ENCODE measurements at places on chromosomes 6 and 20. TPM values are rescaled to one million over a fixed set of nuclear protein-coding genes. Genes with fewer than 3 reads are reported as not detected.

DNA sequence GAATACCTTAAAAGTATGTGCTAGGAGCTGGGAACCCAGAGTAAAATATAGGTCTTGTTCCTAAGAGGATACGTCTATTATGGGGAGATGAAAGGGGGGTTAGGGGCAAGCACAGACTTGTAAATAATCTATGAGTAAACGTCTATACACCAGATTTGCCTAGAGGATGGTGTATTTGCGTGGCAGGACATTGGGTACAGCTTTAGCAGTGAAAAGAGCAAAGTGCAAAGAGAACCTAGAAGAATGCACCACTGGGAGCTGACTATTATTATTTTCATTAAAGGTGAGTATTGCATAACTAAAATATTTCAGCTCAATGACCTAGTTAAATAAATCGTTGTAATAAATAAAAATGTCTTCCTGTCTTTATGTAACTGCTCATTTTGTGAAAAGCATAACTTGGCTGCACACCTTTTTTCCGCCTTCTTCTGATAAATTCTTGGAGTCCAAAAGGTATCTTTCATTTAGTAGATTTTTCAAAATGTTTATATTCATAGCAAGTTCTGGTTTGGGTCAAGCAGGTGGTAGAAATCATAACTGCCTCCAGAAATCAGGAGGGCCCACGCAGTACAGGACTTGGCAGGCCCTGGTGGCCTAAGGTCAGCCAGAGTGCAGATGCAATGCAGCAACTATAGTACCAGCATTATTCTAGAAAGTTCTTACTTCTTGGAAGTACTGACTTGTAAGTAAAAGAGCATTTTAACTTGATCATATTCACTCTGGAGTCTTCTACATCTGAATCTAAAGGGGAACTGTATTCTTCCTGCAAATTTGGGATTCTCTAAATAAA, 357.2 kb downstream of the PLCB1 start:
- no peak for DNase-seq

GRCh38 chr6:33837971-33838665, 34.3 kb upstream of the MLN start:
- no peak for DNase-seq

GRCh38 chr6:148700741-148701311, 46.0 kb upstream of the UST start:
- DNase-seq: no peak

DNA sequence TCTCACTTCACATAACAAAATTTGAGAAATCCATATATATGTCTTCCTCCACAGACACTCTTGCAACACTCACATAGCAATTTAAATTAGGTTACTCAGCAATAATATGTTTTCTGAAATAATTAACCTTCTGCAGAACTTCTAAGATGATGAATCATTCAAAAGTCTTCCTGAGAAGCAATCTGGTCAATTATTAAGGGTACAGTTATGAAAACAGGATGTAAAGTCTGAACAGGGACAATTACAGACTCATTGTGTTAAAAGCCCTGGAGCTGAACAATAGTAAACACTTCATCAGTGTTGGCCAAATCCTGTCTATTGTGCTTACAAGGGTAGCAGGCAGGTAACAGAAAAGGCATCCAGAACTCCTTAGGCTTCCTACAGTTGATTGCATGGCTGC, 75.4 kb downstream of the FILIP1 start:
- no peak for DNase-seq

DNA sequence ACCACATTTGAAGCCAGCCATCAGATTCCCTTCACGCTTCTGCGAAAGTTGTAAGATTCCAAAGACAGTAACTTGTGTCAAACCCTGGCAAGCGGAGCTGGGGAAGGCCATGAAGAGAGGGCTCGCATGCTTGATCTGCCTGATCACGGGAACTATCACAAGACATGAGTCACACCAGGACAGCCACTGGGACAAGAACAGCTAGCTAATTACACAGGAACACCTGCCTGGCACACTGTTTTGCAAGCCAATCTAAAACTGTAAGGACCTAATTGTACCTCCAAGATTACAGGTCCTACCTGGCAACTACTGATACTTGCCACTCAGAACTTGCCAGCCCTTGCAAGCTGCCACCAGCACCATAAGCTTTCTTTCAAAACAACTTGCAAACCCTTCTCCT, 289.3 kb downstream of the KIF16B start:
- DNase-seq: peak; percentile 86

DNA sequence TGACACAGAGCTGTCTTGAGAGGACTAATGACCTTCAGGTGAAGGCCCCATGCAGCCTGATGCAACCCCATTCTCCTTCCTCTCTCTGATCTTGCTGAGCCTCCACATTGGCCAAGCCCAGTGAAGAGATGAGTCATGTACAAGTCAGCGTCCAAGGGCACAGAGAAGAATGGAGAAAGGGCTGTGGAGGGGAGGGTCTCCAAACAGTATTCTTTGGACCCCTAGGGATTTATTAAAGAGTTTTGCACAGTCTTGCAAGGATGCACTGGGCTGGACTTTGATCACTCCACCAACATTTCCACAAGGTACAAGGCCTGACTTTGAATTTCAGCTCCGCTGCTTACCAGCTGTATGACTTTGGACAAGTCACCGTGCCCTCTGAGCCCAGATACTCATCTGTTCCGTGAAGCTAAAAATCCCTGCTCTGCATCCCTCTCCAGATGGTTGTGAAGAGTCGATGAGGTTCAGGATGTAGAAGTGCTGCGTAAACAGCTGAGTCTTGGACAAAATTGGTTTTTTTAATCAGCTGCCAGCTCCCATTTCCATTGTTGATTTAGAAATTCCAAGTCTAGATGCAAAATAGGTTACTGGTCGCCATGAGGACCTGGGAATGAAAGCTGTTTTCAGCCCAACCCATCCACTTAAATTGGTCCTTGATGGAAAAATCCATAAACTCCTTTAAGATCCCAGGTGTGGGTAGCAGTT, 14.1 kb upstream of the KCNG1 start:
- DNase-seq: no peak

The COX4I2 gene
- total RNA-seq: 10.4 TPM

The DNPH1 gene
- total RNA-seq: 87.6 TPM

- peak; percentile 61 for DNase-seq
Observed at GRCh38 chr6:169141671-169142537, 111.7 kb downstream of the THBS2 start.

- DNase-seq: no peak
Observed at GRCh38 chr6:163683105-163683622, 268.6 kb downstream of the QKI start.

The TFAP2C gene
- total RNA-seq: not detected

DNA sequence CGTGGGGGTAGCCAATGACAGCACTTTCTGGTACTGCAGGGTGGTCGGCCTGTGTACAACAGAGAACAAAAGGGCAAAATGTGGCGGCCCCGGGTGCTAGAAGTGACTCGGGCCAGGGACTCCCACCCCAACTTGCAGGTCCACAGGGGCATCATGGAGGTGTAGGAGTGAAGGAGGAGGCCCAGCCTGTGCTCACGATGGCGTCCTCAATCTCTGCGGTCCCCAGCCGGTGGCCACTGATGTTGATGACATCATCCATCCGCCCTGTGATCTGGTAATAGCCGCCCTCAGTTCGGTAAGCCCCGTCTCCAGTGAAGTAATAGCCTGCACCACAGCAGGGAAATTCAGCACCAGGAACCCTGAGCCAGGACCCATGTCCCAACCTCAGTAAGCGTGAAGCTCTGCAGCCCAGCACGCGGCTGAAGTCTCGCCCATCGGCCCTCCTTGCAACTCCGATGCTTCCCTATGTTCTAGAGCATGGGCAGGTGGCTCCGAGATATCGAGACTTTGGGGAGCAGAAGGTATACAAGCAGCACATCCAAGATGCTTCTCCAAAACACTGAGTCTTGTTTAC, 20.2 kb upstream of the APMAP start:
- no peak for DNase-seq

DNA sequence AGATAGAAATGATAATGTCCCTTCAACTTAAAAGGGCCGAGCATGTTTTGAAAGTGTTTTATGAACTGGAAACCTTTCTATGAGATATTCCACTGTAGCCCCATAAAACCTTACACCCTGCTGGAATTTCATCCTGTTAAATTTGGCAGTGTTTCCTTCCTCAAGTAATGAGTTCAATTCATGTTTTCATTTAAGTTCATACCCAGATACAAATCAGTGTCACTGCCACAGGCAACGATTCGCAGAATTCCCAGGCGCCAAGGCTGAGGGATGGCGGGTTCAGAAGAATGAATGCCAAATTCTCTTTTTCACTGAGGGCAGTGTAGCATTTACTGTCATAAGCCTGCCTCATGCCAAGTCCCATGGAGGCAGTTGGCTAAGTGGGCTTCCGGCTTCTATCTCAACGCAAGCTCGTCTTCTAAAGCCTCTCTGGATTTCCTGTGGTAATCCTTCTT, 511.8 kb upstream of the ID4 start:
- DNase-seq: no peak

- DNase-seq: no peak
Observed at GRCh38 chr6:41801380-41801779, 13.9 kb downstream of the TOMM6 start.

The FAM162B gene
- 1.8 TPM for total RNA-seq

The GSTA2 gene
- total RNA-seq: not detected

DNA sequence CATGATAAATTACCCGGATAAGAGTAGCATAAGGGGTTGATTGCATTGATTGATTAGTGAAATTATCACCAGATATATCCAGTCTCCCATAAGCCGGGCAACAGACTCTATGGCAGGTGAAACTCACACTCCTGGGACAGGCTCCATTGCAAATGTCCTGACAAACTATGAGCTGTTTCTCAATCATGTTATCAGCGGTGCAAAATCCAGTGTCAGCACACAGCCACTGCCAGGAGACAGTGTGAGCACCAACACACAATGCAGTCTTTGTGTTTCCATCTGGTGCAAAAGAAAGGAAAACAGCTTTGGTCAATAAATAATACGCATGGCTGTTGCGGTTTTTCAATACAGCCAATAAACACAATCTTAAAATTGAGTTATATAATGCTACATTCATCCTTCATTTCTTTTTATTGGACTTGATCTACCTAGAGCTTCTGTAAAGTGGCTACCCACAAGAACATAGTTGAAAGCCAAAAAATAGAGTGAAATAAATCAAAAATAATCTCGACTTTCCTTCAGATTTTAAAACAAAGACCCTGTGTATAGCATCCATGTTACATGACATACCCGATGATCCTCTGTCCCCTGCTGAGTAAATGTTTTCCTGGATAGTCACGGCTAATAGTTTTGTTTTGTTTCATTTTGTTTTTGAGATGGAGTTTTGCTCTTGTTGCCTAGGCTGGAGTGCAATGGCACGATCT, 64.3 kb upstream of the AFDN start:
- no peak for DNase-seq

GRCh38 chr20:29762620-29763019, 1494.8 kb upstream of the DEFB115 start:
- DNase-seq: no peak

- DNase-seq: no peak
Observed at GRCh38 chr6:56807989-56808337, 146.9 kb upstream of the BEND6 start.

The PTCRA gene
- total RNA-seq: not detected

The DACT2 gene
- total RNA-seq: not detected

The SHLD1 gene
- 5.4 TPM for total RNA-seq

DNA sequence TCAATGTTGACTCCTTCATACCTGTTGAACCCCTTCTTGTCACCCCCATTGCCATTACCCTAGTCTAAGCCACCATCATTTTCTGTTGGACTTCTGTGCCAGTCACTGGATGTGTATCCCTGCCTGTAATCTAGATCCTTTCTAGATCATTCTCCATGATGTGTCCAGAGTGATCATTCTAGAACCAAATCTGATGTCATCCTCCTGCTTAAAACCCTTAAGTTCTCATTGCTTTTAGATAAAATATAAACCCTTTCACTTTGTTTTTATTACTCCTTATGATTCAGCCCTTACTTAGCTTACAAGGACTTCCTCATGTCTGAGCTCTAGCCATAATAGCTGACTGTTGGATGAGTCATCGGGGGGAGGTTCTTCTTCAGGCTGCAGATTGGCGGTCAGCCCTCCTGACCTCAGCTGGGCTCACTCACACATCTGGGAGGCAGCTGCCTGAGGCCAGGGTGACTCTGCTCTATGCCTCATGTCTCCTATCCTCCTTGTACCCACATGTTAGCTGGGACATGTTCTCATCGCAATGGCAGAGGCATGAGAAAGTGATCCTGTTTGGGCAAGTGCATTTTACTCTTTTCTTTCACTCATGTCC, 287.6 kb downstream of the ESR1 start:
- peak; percentile 90 for DNase-seq

DNA sequence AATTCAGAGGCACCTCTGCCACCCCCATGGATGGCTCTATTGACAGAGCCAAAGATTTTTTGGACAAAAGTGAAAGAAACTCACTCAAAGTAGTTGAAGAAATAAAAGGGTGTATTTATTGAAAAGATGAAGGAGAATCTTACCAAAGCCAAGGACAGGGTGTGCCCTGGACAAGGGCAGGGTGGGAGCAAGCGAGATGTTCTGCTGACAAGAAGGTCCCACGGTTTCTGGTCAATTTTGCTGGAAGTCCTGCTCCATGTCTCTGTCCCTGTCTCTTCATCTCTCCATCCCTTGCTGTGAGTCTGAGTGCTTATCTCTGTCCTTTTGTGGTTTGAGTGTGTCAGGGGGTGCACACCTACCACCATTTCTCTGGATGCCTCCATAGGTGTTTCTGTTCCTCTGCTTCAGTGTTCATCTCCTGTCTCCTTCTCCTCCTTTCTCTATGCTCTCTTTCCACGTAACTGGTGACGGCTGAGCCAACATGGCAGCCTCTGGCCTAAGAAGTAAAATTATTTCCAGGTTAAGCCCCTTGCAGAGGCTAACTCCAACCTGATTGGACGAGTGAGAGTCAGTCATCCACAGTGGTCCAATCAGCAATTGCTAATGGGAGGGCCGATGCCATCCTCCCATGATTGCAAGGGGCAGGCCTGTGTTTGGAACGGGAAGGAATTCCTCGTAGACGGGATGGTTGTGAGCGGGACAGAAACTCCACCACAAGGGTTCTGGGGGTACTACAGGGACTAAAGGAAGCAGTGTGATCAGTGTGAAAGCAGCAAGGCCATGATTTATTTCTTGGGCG, 502.1 kb upstream of the CDH4 start:
- no peak for DNase-seq

DNA sequence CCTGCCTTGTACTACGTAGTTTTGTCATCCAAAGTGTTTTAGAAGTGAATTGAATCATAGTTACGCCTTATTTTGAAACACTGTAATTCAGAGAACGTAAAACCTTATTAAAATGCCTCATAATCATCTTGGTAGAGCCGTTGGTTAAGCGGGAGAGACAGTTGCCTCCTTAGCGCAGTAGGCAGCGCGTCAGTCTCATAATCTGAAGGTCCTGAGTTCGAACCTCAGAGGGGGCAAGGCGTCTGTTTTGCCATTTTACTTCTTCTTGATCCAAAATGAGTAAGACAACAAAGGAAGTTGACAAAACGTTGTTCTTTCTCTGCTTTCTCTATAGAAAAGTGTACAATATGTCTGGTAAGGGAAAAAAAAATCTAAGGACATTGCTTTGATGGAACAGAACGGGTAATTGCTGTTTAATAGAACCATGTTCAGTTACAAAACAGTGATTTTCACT, 20.7 kb upstream of the TRIM27 start:
- DNase-seq: no peak

GRCh38 chr20:22986601-22987000, 48.5 kb upstream of the SSTR4 start:
- no peak for DNase-seq

The MBOAT1 gene
- 0.61 TPM for total RNA-seq

- no peak for DNase-seq
Observed at GRCh38 chr6:104357928-104358327, 501.8 kb downstream of the HACE1 start.

The HSF2 gene
- total RNA-seq: 86.6 TPM

The TSBP1 gene
- not detected for total RNA-seq

GRCh38 chr20:63114006-63114692, 101.8 kb downstream of the YTHDF1 start:
- DNase-seq: no peak
